Stimulated activated CD8-positive, alpha-beta memory T cell treated with anti-CD3 and anti-CD28 coated beads, Interleukin-7, amount 100 ng/mL, for 4 hours (primary cell): ENCODE measurements at places on chromosomes 12 and 14.

- DNase-seq, result no peak
Measured at GRCh38 chr12:120590741-120591407, 9.7 kb upstream of the POP5 start.

- no peak for DNase-seq
Measured at GRCh38 chr12:109289551-109289950, 19.5 kb downstream of the FOXN4 start.

- DNase-seq, result no peak
Measured at GRCh38 chr12:5656836-5657235, 224.9 kb downstream of the NTF3 start.

GRCh38 chr14:100604709-100605108, 17.5 kb upstream of the BEGAIN start:
- DNase-seq, result no peak

DNA sequence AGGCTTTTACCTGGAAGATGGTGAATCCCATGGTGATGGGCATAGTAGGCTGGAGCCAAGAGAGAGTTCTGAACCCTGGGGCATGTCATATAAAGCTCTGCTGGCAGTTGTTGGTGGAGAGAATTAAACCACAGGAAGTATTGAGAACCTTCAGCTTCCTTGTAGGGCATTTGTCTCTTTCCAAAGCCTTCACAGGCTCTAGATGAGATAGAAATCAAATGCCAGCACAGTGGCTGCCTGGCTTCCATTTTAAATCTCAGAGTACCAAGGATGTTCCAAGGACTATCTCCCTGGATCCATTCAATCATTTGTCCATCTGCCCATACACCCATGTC, 369.6 kb downstream of the DPF3 start:
- DNase-seq, result no peak

- no peak for DNase-seq
Measured at GRCh38 chr12:2679816-2680675, 114.7 kb upstream of the FKBP4 start.

DNA sequence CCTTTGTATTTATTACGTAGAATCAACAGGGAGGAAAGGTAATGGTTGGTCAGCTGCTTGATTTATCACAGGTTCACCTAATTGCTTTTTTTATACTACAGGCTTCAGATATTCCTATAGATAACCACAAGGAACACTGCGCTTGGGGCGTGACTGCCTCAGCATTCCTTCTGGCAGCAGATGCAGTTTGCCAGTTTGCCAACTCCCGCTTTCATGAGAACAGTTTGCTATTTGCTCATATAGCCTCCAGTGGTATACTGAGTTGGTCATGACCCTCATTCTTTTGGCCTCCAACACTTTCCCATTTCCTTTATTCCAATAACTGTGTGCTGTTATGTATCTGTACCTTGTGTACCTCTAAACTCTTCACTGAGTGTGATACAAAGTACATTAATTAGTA, 38.6 kb upstream of the ACSM4 start:
- no peak for DNase-seq

- DNase-seq, result no peak
Measured at GRCh38 chr12:20050221-20050620, 318.1 kb upstream of the PDE3A start.

DNA sequence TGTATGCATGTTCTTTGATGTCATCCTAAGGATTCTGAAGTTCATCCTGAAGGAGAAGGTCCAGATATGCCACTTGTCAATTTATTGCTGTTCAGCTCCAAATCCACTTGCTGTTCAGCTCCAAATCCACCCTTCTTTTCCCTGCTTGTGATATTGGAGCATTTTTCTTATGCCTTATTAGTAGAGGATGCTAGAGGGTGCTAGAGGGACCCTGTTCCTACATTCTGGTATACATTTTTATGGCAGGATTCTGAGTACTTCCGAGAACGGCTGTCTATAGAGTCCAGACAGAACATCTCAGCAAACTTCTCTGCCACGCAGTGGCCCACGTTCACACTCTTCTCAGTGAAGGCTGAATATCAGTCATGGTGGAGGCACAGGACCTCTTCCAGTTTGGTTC, 406.7 kb downstream of the NOVA1 start:
- DNase-seq, result no peak

- DNase-seq, result no peak
Measured at GRCh38 chr12:31586728-31587127, 4.2 kb downstream of the DENND5B start.

GRCh38 chr12:122147514-122148290, 26.3 kb downstream of the IL31 start:
- no peak for DNase-seq

DNA sequence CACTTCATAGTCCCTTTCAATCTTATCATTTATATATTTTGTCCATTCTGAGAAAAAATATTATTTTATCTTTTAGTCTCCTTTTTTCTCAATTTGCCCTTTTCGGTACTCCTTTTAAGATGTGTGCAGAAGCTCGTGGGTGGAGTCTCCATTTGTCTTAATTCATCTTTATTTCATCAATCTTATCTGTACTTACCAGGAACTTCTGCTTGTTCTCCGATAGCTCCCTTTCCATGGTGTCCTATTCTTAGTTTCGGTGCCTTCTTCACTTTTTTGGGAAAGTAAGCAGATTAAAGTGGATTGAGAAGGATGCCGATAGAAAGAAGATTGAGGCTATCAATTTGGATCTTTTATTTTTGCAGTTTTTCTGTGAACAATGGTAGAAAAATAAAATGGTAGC, 183.4 kb upstream of the PLEKHA5 start:
- DNase-seq, result no peak

GRCh38 chr12:66901138-66901932, 222.5 kb upstream of the GRIP1 start:
- no peak for DNase-seq

DNA sequence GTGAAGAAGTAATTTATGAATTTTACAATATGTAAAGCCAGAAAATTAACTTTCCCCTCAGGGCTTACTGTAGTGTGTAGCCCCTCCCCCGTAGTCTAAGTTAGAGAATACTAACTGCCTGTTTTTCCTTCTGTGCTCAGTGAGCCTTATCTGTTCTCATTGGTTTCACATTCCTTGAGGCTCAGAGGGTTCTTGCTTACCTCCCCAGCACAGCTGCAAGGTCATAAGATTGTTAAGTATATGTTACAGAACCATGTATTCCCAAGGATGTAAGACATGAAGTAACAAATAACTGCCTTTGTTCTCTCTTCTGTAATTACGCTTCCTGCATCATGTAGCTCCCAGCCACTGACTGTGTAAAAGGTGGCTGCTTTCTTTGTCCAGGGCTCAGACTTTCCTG, 1351.1 kb downstream of the TMEM121 start:
- DNase-seq, result no peak

- DNase-seq, result no peak
Measured at GRCh38 chr12:112941528-112942335, 3.5 kb downstream of the OAS3 start.
